ENCODE measurements at places on chromosomes 3 and 15.

- no peak for DNase-seq
Observed at GRCh38 chr3:111746772-111747171, 112.3 kb upstream of the PHLDB2 start.

DNA sequence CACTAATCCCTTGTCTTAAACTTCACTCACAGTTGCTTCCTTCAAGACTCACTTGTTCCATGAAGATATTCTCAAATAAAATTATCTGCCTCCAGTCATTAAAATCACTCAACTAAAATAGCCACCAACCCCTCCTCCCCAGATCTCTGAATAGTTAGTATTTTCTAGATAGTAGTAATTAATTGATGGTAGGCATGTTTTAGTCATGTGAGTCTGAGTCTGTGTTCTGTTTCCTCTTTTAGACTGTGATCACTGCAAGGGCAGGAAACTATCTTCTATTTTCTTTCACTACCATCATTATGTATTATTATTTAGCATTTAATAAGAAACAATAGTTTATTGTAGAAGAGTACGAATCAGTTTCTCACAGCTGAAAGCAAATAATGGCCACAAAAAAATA is 1080.5 kb downstream of the IGSF11 start:
- no peak for DNase-seq

GRCh38 chr3:194620196-194620595 is 13.0 kb downstream of the TMEM44 start:
- no peak for DNase-seq

DNA sequence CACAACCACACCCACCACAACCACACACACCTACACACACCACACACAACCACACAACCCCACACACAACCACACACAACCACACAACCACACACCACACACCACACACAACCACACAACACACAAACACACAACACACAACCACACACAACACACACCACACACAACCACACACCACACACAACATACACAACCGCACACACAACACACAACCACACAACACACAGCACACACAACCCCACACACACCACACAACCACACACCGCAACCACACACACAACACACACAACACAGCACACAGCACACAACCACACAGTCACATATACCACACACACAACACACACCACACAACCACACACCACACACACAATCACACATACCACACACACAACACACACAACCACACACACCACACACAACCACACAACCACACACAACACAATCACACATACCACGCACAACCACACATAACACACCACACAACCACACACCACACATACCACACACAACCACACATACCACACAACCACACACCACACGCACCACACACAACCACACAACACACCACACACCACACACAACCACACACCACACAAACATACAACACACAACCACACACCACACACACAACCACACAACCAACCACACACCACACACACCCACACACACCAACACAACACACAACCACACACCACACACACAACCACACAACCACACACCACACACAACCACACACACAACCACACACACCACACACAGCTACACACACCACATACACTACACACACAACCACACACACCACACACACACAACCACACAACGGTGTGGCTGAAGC is 23.7 kb downstream of the CPN2 start:
- no peak for DNase-seq

DNA sequence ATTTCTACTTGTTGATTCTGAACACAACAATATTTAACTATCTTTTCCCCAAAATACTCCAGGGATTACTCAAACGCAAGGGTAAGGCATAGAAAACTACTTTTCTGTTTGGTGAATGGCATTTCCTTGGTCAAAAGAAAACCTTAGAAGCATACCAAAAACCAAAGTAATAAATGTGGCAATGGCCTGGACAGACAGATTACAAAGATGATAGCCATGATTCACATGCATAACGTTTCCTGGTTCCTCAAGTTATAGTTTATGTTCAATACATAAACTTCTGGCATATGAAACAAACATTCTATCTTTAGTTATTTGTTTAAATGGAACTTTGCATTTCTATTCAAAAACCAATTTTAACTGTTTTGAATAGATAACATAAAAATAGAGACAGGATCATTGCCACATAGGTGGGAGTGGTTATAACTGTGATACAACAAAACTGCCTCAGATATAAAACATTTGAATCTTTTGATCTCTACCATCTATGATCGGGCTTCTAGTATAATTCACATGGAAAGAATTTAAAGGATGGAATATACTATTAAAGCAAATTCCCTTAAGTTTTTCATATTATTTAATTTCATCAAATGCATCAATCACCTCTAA is 32.1 kb downstream of the FOXP1 start:
- peak; percentile 69 for DNase-seq

DNA sequence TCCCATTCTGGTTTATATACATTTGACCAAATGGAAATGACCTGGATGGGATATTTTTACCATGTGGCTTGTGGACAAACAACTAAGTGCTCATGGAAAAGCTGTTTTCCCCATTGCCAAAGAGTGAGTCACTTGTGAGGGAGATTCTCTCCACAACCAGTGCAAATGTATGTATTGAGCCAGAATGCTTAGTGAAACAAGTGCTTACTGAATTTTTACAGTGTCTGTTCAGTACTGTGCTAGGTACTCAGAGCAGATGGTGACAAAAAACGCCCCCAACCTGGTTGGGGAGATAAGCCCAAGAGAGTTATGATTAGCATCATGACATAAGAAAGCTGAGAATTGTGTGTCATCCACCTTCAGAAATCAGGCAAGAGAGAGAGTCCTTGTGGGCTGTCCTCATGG is 2.3 kb downstream of the CHP1 start:
- DNase-seq, result peak; percentile 75

GRCh38 chr15:90241343-90242192 is 7.6 kb downstream of the GDPGP1 start:
- DNase-seq, result no peak

GRCh38 chr15:65372787-65373067 is 5.1 kb downstream of the IGDCC3 start:
- DNase-seq, result no peak

DNA sequence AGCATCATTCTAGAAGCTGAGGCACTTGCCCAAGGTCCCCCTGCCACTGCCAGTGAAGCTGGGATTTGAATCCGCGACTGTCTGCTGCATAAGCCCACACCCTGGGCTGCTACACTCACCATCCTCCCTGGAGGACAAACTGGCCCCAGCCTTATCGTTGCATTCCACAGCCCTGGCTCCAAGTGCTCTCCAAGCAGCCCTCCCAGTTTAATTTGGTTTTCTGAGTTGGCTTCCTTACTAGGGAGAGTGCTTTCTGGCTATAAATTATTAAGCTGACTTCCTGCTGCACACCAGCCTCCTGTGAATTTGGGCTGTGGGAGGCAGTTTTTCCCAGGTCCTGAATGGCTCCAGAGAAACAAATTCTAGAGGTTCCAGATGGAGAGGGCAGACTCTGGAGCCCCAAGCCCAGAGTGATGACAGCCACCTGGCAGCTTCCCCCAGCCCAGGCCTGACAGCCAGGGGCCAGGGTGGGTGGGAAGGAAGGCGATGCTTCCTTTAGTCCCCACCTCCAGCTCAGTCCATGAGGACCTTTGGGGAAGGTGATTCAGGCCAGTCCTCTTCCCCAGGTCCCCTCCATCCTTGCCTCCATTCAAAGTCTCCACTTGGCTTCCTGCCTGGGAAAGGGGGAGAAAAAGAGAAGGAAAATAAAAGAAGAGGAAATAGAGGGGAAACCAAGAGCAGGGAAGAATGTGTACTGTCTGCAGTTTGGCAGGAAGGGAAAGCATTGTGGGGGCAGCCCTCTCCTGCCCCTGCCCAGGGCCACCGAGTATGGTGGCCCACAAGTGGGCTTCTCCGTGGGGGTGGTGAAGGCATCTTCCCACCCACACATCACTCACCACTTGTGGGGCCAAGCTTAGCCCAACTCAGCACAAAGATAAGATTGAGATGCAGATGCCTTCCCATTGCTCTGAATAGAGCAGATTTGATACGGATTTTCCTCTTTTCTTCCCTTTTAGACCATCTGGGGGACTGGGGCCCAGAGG is 69.6 kb downstream of the SEMA5B start:
- DNase-seq, result no peak

GRCh38 chr3:153640689-153641665 is 479.0 kb downstream of the RAP2B start:
- no peak for DNase-seq

GRCh38 chr15:71810256-71811035 is at the start of gene NR2E3:
TSS of gene NR2E3 (plus strand) at chr15:71810554. CDS start at chr15:71810744, 190 bp downstream.
- no peak for DNase-seq

DNA sequence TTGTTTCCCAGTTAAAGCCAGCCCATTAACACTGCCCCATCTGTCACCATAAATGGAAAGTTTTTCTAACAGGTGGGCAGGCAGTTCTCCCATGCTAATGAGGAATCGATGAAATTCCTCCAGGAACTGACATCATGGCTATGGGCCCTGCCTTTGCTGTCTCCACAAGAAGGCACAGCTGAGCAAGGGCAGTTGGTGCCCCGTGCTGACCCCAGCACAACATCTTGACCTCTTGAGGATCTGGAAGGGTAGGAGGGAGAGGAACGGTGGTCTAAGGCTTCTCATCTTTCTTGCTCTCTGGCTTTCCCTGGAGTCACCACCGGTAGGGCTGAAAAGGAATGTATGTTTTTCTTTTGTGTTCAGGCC is 46.7 kb downstream of the CHCHD6 start:
- no peak for DNase-seq

- DNase-seq, result no peak
Observed at GRCh38 chr15:93165734-93166470, 76.9 kb upstream of the RGMA start.

DNA sequence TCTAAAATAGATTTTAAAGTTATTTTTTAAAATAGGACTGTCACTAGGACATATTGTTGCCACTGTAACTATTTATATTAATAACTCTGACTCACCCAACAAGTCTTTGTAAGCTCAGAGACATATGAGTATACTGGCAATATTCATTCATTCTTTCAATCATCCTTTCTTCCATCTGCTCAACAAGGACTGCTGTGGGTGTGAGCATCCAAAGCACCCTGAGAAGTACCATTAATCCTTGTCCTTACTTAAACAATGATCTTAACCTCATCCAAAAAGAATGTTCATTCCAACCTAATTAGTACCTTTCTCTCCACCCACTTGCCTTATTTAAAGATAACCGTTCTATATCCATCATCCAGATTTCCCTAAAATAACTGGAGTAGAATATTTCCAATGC is 94.2 kb upstream of the PPP2R3A start:
- DNase-seq, result peak; percentile 42

GRCh38 chr15:66654739-66655375 is 47.2 kb upstream of the SMAD6 start:
- no peak for DNase-seq

- no peak for DNase-seq
Observed at GRCh38 chr15:50128266-50128665, 9.2 kb upstream of the ATP8B4 start.

- no peak for DNase-seq
Observed at GRCh38 chr3:19749448-19750017, 184.5 kb downstream of the EFHB start.

GRCh38 chr3:55402886-55403609 is 84.1 kb downstream of the WNT5A start:
- DNase-seq, result peak; percentile 11

DNA sequence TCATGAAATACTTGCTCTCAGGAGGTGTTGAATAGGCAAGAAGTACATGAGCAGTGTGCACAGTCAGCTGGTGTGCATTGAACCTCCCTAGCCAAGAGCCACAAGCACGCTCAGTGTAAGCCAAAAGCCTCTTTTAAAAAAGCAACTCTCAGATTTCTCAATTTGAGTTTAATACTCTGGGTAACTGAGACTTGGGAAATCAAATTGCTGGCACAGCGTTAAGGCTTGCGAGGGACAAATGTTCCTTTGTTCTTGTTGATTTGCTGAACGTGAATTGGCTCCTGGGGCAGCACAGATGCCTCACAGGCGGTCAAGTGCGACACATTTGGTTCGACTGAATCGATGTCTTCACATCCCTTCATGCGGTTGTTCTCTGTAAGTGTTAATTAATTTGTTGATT is at the start of gene FAM240A:
Gene FAM240A, plus strand, starts transcription at position 202 of the 400 bp plus-strand sequence. Its CDS starts 159 bp downstream, at position 361.
- no peak for DNase-seq

DNA sequence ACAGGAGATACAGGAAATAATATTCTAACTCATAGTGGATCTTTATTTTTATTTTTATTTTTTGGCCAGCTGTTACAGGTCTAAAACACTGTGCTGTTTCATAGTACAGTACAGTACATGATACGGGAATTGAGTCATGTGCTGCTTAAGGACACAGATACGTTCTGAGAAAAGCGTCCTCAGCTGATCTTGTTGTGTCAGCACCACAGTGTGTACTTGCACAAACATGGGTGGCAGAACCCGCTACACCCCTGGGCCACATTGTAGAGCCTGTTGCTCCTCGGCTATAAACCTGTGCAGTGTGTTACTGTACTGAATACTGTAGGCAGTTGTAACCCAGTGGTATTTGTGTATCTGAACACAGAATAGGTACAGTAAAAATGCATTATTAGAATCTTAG is 183.4 kb downstream of the OR4M2 start:
- no peak for DNase-seq

DNA sequence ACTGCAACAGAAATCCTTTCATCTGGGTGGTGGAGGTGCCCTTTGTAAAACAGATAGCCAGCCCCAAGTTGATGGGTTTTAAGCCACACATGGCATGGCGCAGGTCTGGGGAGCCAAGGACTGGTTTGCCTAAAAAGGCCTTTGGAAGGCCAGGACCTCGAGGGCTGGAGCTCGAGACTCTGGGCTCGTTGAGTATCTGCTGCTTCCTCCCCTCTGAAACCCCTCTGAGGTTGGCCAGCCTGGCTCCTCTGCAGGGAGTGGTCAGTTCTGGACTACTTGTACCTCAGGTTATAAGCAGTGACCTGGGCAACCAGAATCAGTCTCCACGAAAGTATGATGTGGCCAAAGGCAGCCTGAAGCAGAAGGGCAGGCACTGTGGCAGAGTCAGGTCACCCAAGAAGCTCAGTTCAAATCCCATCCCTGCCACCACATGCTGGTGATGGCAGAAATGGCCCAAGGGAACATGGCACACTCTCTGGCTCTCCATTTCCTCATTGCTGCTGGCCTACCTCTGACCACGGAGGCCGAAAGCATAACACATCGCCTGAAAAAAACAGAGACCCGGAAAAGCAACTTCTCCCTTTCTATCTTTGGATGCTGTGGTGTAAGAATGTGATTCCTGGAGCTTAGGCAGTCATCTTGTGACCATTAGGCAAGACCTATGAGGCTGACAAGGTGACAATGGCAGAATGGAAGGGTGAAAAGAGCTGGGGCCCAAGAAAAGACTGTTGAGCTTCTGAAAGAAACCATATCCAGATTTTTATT is 51.2 kb downstream of the WNT7A start:
- no peak for DNase-seq

Data from HCEC 1CT (cell line).